ENCODE measurements at places on chromosomes 1 and 21.

GRCh38 chr1:83954166-83954823, 44.6 kb downstream of the TTLL7 start:
- DNase-seq, result no peak

- DNase-seq, result no peak
Observed at GRCh38 chr1:12479311-12479710, 138.7 kb downstream of the DHRS3 start.

DNA sequence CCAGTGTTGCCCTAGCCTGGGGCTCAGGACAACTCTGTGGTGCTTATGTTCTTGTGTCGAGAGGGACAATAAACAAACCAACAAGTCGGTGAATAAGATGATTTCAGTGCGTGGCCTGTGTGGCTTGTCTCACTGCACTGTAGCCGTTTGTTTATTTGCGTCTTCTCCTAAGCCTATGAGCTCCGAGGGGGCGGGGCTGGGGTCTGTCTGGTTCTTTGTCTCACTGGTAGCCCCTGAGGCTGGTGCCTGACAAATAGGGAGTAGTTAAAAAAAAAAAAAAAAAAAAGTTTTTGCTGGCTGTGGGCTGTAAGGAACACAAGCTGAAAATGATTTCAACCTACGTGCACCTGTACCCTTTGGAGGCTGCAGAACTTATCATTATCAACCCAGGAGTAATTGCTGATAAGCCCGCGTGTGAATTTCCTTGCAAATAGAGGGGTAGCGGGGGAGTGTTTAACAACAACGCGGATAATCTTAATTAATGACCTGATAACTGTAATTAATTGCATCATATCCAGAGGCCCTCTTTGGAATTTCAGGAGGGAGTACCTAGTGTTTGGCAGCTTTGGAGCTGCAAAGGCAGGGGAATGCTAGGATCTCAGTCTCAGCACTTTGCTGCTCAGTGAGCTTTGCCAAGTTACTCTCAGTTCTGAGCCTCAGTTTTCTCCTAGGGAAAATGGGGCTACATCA, 925 bp upstream of the ARHGEF10L start:
- no peak for DNase-seq

GRCh38 chr1:55143684-55144083, 71.5 kb downstream of the USP24 start:
- no peak for DNase-seq

DNA sequence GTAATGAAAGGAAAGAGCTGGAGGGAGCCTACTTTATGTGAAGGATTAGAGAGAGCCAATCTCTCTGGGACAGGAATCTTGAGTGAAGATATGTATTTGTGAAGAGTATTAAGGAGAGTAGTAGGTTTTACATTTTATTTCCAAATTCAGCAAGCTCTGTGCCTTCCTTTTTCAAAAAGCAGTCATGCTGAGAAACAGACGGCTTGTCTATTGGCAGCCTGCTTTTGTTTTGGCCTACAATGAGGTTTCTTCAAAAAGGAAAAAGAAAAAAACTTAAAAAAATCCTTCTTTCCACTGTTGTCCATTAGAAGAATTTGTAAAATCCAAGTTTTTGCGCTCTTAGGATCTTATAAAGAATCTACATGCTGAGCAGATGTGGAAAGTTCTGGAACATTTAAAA, 103.6 kb upstream of the PTGFR start:
- DNase-seq, result no peak

DNA sequence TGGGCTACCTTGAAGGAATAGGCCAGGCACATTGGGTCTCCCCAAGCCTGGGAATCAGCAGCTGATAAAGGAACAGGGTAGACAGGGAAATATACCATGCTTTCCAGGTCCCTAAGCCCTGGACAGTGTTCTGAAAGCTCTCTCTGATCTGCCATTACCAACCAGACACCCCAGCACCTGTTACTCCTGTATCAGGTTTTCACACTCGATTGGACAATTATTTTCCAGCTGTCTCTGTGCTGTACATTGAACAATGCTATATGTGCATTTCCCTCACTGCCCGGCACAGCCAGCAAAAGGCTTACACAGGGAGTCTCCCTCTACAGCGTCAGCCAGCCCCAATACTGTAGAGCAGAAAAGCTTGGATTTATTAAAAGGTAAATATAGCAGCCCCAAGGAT, 4.7 kb downstream of the CFAP45 start:
- DNase-seq, result no peak

GRCh38 chr1:201758499-201759050, 70.4 kb upstream of the IPO9 start:
- no peak for DNase-seq

- DNase-seq, result no peak
Observed at GRCh38 chr1:156336242-156336641, 1.9 kb downstream of the CCT3 start.
